ENCODE measurements at places on chromosomes 7 and 10.

- no peak for DNase-seq
Observed at GRCh38 chr7:150793569-150794238, 6.5 kb downstream of the TMEM176B start.

DNA sequence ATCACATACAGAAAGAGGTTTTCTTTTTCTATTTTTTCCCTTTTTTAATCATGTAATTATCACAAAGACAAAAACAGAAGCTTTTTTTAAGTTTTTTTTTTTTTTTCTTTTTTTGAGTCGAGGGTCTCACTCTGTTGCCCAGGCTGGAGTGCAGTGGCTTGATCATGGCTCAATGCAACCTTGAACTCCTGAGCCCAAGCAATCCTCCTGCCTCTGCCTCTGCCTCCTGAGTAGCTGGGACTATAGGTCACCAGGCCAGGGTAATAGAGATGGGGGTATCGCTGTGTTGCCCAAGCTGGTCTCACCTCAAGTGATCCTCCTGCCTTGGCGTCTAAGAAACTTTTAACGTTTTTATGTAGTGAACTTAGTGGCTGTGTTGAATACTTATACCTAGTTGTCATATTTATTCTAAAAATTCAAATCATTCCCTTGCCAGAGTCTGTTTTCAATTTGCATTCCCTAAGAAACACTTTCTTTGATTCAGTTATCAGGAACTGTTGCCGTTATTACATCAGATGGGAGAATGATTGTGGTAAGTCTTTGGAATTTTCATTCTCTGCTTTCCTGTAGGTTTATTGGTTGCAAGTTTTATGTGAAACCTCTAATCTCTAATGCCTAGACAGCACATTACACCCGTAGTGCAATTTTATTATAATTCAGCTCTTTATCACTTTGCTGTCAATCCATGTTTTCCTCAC, 1.3 kb downstream of the LSM8 start:
- DNase-seq: no peak

GRCh38 chr10:34864149-34865067, 49.3 kb upstream of the PARD3 start:
- no peak for DNase-seq

DNA sequence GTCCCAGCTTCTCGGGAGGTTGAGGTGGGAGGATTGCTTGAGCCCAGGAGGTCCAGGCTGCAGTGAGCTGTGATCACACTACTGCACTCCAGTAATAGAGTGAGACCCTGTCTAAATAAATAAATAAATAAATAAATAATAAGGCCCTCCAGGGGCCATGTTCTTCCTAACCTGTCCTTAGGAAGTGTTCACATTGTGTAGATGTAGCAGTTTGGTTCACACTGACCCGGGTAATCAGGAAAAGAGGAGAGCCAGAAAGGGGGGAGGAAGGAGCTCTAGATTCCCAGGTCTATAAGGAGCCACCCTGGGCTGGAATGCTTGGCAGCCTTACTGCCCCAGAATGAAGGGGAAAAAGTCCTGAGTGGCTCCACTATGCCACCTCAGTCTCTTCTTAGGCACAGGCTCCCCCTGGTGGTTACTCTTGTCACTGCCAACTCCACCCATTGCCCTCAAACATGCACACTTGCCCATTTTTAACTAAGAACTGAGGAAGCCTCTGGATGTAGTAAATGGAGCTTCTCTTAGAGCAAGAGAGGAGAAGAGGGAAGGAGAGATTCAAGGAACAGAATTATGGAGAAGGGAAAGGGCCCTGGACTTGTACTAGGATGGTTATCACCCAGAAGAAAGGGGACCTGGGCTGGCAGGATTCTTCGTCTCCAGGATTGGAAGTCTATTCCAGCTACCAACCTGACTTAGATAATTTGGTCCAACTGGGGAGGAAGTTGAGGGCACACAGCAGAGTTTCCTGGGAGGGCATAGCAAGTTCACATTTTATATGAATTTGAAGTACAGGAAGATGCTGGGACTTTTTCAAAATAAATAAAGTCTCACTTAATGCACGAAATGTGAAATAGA, 7.8 kb downstream of the HPS6 start:
- no peak for DNase-seq

DNA sequence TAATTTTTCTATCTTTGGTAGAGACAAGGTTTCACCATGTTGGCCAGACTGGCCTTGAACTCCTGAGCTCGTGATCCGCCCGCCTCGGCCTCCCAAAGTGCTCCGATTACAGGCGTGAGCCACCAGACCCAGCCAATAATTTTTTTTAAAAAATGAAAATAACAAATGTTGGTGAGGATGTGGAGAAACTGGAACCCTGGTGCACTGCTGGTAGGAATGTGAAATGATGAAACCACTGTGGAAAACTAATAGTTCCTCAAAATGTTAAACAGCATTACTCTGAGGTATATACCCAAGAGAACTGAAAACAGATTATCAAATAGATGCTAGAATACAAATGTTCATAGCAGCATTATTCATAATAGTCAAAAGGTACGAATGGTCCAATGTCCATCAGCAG, 23.0 kb upstream of the YWHAG start:
- no peak for DNase-seq

DNA sequence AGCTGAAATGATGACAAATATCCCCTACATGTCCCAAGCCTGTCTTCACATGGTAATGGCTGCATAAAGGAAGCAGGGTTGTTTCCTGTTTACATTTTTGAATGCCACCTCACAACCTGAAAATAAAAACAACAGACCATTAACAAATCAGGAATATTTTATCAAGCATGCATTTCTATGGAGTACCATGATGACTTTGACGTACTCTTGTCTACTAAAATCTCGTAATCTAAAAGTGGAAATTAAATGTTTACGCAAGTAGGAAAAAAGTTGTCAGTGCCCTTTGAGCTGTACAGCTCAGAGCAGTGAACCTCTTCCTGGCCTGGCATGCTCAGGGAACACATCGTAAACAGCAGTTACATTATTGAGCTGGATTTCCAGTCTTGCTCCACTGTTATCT, 194.1 kb downstream of the INHBA start:
- DNase-seq: no peak

- DNase-seq: no peak
Observed at GRCh38 chr7:142356166-142356565, 98.3 kb upstream of the PRSS58 start.

- no peak for DNase-seq
Observed at GRCh38 chr7:36017111-36017510, 135.9 kb upstream of the EEPD1 start.

DNA sequence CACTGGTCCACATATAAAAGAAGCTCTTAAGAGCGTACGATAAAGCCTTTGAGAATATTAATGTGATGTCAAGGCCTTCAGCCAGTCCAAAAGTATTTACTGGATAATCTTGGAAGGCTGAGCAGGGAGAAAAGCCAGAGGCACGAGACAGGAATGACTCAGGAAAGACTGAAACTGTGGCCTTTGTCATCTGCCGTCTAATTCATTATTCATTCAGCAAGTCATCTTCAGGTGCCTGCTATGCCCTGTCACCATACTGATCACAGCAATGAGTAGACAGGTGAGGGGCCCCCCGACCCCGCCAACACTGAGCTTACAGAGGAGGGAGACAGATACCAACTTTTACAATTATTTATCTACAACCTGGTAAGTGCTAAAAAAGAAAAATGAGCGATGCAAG, 78.9 kb downstream of the VOPP1 start:
- DNase-seq: no peak

DNA sequence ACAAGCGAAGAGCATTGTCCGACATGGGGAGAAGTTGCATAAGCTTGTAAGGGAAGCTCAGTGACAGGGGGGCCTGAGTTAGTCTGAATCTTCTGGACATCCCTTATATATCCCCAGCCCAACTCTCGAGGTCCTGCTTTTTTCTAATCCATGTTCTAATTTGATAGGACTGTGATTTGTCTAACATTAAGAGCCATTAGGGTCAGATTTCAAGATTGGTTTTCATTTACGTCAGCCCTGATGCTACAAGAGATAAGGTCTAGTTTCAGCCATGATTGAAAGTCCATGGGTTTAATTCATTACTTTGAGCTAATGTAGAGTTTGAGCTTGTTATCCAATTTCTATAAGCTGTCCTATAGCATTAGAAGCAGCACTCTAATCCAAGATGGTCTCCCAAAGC, 20.3 kb downstream of the TLX1 start:
- no peak for DNase-seq

- no peak for DNase-seq
Observed at GRCh38 chr10:42973411-42973810, 103.5 kb upstream of the RET start.

- no peak for DNase-seq
Observed at GRCh38 chr7:43201912-43202311, 89.5 kb downstream of the HECW1 start.

- DNase-seq: no peak
Observed at GRCh38 chr7:84216472-84216871, 21.9 kb upstream of the SEMA3A start.

GRCh38 chr7:7521259-7521658, 14.4 kb downstream of the COL28A1 start:
- no peak for DNase-seq

- DNase-seq: no peak
Observed at GRCh38 chr7:91949221-91950009, 8.8 kb downstream of the AKAP9 start.

GRCh38 chr7:2063563-2064260, 169.0 kb downstream of the MAD1L1 start:
- DNase-seq: no peak

DNA sequence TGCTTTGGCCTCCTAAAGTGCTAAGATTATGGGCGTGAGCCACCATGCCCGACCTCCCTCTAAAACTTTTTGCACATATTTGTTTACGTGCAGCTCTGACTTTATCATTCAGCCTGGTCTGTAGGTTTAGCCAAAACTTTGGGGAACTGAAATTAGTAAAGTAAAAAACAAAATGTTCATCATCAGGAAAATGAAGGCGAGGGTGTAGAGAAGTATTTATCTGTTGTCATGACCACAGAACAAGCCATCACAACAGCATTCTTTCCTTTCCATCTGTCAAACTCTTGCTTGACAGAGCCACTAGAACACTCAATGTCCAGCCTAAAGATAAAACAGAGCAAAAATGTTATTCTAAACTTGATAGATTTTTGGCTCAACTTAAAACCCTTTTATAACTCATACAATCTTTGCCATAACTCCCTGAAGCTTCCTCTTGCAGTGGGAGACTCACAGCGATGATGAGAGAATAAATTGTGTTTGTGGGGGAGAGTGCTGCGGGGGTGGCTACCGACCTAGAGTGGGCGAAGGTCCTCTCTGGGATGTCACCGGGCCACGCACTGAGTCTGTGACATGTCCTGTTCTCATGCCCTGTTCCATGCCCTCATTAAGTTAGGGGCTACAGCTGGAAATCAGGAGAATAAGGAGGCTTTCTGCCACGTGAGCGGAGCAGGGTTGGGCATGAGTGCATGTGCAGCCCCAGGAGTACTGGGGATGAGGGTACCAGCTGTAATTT, 58.6 kb upstream of the MKRN1 start:
- DNase-seq: no peak

DNA sequence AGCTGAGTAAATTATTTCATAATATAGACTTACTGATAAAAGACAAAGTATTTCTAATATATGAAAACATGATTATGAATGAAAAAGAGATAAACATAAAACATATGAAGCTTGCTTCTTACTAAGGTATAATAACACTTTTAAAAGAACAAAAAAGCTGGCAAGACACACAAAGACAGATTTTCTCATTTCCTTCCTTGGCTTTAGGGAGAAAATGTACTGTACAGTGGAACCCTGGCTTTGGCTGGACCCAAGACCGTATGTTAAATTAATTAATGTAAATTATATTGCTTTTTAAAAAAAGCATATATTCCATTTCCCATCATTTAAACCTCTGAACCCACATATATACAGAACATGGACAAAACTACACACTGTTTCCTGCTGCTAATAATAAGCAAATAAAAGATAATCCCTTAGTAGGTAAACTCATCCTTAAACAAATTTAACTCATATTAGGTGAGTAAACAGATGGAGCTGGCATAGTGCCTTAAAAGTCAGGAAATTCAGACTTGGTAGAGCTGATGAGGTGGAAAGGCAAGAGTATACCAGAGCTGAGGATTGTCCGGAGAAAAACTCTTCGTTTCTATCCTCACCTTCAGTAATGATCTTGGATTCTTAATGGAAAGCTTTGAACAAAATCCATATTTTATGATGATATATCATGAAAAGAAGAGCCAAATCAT, 1016.4 kb upstream of the KCND2 start:
- DNase-seq: no peak

- no peak for DNase-seq
Observed at GRCh38 chr7:124196519-124196918, 163.7 kb upstream of the TMEM229A start.

DNA sequence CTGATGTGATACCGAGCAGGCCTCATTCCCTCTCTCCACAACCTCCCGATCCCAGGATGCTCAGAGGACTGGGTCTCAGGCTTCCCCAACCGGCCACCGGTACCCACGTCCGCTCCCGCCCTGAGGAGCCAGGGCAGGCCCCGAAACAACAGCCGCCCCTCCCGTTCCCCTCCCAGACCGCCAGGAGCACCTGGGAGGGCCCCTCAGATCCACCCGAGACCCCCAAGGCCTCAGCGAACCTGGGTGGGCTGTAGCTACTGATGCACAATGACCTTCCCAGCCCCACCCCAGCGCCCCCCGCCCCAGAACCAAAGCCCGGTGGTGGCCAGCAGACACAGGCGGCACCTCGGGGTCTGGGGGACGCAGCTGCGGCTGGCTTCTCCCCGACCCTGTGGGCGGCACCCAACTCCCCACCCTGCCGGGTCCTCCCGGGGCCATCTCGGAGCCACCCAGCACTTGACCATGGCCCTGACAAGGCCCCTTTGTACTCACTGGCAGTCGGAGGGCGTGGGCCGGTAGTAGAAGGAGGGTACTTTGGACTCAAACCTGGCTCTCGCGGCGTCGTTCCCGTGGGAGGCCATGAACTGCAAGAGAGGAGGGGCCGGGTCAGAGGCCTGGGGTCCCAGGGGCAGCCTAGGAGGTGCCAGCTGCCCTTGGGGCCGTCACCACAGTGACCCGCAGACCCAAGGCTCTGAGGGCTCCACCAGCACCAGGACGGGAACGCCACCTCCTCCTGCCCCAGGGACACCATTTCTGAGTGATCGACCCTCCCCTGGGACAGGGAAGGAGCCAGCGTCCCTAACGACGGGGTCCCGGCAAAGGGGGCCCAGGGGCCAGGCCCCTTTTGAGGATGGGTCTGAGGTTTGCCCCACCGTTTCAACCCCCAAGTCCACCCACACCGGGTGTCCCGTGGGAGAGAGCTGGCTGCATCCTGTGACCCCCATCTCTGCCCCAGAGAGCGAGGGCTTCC, 28.1 kb downstream of the ADAP1 start:
- no peak for DNase-seq

- peak; percentile 91 for DNase-seq
Observed at GRCh38 chr10:91652364-91652763, 19.5 kb upstream of the PPP1R3C start.

GRCh38 chr10:43125881-43126731, 12.1 kb upstream of the CSGALNACT2 start:
- no peak for DNase-seq

GRCh38 chr10:115936926-115937767, 335.9 kb downstream of the GFRA1 start:
- DNase-seq: no peak

GRCh38 chr10:10141782-10142382, 875.8 kb upstream of the CELF2 start:
- no peak for DNase-seq

All from retinal pigment epithelial cell (primary cell).